Fibroblast of mammary gland (primary cell): ENCODE measurements at places on chromosomes 2 and 18.

DNA sequence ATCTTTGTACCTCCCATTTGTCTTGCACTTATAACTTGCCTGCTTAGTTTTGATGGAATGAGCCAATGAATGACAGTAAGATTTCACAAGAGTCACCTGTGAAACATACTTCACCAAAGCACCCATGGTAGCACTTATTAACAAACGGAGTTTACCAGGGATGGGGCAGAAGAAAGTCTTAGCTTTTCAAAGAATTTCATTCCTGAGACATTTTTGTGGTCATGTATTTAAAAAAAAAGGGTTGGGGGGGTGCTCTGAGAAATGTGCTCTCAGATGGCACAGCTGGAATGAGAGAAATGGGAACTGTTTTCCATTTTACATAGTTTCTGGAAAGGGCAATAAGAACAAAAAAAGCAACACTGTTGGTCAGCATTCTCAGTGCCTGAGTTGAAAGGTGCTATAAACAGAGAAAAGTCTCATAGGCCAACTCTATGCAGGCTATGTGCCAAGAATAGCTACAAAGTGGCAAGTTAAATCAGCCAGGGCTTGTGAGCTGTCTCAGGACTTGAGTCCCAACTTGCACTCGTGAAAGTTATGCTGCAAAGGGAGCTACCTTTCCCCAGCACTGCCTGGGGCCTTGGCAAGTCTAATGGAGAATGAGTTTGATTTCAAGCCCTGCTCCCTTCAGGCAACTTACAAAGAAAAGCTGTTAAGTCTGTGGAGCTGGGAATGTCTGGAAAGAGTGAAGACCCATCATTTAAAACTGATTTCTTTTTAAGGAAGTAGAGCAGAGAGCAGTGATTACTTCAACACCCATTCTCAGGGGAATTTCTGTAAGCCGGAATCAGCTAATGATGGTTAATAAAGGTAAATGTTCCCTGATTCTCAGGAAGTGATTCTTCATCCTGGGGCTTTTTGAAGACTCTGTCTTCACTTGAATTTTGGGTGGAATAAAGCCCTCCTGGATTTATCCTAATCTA, 170.6 kb downstream of the SLC8A1 start:
- DNase-seq = peak; percentile 88

GRCh38 chr18:26961839-26962238, 96.3 kb upstream of the AQP4 start:
- no peak for DNase-seq

DNA sequence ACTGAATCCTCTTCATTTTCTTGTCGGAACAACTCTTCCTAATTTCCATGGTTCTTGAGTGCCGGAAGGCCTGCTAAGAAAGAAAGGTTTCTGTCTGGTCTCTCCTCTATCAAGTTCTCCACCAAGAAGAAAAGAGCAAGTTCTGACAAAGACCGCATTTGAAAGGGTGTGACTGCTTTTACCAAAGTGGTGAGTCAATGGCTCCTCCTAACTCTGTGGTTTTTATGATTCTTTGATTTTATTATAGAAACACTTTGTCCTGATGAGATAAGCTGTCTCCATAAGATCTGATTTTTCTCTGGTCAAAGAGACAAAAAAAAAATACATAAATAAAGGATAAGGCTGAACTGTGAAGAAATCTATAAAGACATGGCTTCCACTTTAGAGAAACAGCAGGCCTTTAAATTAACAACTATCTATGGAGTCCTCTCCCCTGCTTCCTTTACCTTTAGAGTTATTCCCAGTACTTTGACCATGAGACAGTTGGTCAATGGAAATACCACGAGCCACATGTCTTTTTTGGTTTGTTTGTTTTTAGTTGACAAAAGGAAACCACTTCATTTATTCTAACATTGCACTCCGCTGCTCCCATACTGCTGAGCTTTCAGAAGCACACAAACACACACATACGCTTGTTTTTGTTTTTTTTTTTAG, 67.7 kb downstream of the REL start:
- peak; percentile 56 for DNase-seq

DNA sequence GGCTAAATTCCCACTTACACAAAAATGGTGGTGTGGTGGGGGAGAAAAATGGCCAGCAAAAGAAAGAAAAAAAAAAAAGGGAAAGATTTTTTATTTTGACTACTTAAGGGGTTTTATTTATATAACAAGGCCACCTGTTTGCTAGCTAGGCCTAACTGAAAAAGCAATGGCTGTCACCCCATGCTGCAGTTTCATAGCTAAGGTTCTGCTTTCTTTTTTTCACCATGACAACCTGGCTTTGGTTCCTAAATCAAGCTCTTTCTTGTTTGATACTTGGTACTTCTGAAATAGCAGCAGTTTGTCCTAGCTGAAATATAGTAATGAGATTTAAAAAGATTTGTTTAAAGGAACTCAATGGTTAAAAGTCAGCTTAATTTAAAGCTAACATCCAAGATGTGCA, 433.2 kb upstream of the MEX3C start:
- no peak for DNase-seq

DNA sequence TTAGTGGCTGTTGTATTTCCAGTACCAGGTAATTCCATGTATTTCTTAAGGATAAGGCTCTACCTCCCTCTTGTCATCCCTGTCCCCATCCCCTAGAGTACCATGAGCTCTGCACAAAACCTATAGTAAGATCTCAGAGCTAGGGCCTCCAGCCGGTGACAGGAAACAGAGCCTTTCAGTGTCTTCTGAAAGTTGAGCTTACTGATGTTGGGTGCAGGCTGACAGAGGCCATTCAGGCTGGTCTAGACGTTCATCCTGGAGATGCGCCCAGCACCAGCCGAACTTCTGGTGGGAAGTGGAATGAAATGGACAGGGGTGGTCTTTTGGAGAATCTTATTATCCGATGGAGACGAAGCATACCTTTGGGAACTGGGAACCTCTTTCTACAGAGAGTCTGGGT, 16.7 kb upstream of the LYPD6B start:
- no peak for DNase-seq

- peak; percentile 41 for DNase-seq
Measured at GRCh38 chr2:174764280-174765255, at the start of gene CHRNA1. Gene CHRNA1, minus strand, starts transcription at chr2:174764472. Its CDS starts 78 bp downstream, at chr2:174764394.

- DNase-seq = no peak
Measured at GRCh38 chr2:20669562-20670314, 2.8 kb downstream of the GDF7 start.

DNA sequence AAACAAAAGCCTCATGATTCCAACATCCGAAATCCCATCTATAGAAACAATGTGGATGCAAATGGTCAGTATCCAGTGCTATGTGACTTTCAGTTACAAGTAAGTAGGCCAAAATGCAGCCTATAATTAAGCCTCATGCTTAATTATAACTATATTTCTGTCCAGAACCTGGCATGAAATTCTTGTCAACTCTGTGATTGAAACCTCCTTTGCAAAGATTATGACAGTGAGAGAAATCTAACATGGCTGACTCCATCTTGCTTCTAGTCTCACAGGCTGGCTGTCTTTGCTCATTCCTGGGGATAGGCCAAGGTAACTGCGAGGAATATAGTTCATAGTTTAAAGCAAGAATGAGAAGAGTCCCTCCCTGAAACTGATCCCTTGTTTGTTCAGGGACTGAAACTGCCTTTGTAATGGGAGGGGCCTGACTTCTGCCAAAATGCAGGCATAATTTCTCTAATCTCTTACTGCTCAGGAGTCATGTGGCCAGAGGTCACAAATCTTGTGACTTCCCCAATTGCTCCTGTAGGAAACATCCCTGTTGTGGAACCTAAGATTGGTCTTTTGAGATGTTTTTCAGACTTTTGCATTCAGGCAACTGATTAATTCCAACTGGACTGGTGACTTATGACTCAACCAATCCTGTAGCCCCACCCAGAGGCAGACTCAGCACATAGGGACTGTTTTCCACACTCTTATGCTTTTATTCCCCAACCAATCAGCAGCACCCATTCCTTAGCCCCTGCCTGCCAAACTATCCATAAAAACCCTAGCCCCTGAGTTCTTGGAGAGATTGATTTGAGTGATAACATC, 84.5 kb upstream of the TLK1 start:
- peak; percentile 83 for DNase-seq

DNA sequence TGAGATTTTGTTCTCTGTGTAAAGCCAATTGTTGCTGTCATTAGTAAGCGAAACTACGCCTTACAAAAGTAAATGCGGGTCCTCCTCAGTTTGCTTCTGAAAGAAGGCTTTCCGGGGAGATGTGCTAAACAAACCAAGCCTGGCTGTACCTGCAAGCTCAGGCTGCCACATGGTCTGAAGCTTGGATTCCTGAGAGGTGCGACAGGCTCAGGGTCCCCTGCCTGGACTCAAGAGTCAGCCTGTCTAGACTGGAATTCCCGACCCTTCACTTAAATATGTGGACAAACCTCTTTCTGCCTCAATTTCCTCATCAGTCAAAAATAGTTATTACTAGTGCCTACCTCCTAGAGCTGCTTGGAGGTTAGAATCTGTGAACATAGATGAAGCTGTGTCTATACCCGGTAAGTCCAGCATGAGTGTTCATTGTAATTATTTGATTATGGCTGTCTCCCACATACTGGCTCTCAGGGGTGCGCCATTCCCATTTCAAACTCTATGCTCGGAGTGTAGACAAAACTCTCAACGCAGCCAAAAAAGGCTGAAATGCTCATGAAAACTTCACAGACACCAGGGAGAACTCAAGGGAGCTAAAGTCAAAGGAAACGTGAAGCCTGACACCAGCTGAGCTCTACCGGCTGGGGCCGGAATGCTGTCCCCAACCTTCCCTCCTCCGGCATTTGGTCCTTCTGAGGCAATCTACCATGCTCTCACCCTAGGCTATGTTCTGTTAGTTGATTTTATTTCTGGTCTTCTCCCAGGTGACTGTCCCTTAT, 31.4 kb downstream of the SOWAHC start:
- DNase-seq = no peak

GRCh38 chr18:78296166-78296565, 683.5 kb upstream of the SALL3 start:
- no peak for DNase-seq
